GM23248 (cell line): ENCODE measurements at places on chromosomes 12 and 14.

DNA sequence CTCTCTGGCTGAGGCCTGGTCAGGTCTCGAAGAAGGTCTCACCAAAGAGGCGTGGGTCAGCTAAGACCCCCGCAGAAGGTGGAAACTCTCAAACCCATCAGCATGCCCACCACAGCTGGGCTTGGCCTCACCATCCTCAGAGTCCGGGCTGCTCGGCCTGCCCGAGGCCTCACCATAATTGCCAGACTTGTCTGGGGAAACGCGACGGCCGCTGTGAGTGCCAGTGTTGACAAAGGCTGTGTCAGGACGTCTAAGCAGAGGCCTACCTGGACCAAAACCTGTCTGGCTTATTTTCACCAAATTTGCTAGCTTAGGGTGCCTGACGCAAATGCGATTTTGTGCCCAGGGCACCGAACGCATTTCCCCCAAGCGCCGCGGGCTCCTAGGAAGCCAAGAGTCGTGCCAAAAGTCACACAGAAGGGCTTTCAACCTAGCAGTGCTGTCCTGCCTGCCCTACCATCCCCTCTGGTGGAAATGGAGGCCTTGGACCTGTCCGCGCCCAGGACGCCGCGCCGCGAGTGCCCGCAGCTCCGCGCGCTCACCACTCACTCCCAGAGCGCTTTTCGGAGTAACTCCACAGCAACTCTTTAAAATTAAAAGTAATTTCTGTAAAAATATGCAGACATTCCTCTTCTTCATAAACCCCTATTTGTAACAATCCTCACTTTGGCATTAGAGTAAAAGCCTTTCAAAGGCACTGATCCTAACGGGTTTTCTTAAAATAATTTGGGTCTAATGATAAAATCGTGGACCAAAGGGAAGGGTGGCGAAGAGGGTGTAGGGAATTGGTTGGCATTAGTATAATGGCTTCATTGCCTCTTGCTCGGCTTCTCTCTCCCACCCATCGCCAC is 1.2 kb upstream of the ALX1 start:
- no peak for DNase-seq

- no peak for DNase-seq
Observed at GRCh38 chr12:95074766-95075165, 1.3 kb upstream of the NR2C1 start.

- peak; percentile 28 for DNase-seq
Observed at GRCh38 chr14:93090826-93091555, 24.7 kb downstream of the ITPK1 start.

GRCh38 chr12:47686645-47687240 is 19.1 kb downstream of the RPAP3 start:
- DNase-seq, result peak; percentile 73

DNA sequence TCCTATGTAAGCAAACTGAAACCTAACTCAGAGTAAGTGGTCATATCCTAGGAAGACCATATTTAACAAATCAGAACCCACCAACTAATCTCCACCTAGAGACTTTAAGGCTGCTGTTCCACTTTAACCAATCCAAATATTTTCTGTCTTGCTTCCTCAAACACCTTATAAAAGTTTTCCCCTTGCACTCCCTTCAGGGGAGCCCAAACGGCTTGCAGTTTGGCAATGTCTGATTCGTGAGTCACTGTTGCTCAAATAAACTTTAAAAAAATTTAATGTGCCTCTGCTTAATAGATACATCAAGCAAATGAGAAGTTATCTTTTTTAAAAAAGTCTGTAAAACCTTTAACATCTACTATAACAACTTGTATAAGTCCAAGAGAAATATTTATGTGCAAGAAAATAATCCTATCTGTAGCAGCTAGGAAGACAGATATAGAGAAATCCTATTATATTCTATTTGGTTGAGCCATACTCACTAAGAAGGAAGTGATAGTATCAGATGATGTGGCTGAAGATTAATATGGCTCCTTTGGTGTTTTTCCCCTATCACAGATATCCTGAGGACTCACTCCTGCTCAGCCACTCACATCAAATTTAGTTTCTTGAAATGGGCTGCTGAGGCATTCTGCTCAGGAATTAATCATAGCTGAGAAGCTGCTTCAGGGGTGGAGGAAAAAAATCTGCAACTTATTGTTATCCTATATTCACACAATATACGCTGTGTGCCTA is 65.1 kb upstream of the DUSP6 start:
- peak; percentile 75 for DNase-seq

DNA sequence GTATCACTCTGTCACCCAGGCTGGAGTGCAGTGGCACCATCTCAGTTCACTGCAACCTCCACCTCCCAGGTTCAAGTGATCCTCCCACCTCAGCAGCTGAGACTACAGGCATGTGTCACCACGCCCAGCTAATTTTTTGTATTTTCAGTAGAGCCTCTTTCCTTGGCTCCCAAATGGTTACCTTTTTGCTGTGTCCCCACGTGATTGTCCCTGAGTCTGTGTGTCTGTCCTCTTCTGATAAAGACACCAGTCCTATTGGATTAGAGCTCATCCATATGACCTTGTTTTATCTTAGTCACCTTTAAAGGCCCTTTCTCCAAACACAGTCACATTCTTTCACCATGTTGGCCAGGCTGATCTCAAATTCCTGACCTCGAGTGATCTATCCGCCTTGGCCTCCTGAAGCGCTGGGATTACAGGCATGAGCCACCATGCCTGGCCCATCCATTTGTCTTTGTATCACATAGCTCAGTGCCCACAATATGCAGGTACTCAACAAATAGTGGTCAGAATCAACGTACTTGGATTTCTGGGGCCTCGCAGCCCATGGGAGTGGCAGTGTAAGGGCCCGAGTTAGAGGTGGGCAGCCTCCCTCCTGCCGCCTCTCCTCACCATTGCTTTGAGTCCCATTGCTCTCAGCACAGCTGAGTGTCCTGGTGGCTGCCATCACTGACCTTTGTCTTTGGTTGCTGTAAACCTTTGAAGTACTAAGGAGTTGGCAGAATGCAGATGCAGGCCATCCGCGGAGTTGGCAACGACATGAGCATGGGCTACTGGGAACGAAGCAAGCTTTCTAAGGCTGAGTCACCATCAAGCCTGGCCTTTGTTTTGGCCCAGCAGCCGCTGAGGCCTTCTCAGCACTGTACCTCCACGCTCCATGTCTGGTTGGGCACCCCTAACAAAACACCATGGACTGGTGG is 9.3 kb downstream of the TPCN1 start:
- DNase-seq, result no peak

GRCh38 chr12:22866406-22866805 is 241.4 kb downstream of the ETNK1 start:
- DNase-seq, result no peak

DNA sequence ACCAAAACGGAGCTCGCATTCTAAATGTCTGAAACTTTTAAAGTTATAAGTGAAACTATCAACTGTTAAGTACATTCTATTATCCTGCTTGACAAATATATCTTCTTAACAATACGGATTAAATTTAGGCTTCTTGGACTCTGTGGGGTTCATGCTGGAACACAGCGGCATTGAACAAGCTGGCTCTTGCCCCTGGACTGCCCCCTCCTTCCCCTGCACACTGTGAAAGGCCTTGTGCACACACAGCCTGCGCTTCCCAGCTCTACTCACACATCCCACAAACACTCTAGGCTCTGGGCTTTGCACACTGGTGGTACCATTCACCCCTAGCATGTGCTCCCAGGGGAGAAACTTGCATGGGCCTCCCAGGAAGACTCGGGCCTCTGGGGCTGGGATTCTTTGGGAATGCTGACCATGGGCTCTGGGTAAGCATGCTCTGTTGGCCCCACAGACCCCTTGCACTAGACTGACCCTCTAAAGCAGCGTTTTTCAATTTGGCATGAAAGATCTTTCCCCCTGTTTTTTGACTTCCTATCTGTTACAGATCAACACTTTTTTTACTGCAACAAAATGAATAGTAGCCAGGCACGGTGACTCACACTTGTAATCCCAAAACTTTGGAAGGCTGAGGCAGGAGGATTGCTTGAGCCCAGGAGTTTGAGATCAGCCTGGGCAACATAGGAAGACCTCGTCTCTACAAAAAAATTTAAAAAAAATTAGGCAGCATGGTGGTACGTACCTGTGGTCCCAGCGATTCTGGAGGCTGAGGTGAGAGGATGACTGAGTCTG is 96.2 kb upstream of the CPM start:
- DNase-seq, result peak; percentile 48

DNA sequence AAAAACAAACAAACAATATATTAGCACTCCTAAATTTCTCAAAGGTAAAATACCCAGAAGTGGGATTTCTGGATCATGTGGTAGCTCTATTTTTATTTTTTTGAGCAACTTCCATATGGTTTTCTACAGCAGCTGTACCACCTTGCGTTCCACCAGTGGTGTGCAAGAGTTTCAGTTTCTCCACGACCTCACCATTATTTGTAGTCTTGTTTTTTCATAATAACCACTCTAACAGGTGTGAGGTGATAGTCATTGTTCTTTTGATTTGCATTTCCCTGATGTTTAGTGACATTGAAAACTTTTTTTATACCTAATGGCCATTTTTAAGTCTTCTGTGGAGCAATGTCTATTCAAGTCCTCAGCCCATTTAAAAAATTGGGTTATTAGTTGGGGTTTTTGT is 127.3 kb upstream of the SLC38A2 start:
- no peak for DNase-seq

DNA sequence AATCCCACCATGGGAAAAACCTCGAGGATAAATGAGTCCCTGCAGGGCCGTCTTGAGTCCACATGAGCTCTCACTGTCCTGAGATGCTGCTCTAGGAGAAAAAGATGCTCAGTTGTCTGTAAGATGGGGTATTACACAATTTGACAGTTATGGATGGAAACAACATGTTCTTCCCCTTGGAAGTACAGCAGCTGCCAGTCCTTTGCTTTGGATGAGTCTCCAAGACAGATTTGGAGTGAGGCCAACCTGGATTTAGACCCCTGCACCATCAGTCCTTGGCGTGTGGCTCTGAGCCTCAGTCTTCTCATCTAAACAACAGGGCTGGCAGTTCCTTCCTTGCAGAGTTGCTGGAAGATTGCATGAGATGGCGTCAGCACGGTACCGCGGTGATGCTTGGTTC is 309.1 kb upstream of the FKBP4 start:
- DNase-seq, result no peak

DNA sequence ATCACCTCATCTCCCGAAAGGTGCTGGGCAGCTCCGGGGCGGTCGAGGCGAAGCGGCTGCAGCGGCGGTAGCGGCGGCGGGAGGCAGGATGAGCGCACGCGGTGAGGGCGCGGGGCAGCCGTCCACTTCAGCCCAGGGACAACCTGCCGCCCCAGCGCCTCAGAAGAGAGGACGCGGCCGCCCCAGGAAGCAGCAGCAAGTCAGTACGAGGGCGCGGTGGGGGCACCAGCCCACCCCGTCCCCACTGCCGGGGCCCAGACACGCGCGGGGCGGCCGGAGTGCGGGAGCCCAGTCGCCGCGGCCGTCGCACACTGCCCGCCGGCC is 862 bp downstream of the HMGA2 start:
- peak; percentile 77 for DNase-seq

GRCh38 chr12:71158361-71158882 is 623 bp upstream of the TSPAN8 start:
- DNase-seq, result no peak

DNA sequence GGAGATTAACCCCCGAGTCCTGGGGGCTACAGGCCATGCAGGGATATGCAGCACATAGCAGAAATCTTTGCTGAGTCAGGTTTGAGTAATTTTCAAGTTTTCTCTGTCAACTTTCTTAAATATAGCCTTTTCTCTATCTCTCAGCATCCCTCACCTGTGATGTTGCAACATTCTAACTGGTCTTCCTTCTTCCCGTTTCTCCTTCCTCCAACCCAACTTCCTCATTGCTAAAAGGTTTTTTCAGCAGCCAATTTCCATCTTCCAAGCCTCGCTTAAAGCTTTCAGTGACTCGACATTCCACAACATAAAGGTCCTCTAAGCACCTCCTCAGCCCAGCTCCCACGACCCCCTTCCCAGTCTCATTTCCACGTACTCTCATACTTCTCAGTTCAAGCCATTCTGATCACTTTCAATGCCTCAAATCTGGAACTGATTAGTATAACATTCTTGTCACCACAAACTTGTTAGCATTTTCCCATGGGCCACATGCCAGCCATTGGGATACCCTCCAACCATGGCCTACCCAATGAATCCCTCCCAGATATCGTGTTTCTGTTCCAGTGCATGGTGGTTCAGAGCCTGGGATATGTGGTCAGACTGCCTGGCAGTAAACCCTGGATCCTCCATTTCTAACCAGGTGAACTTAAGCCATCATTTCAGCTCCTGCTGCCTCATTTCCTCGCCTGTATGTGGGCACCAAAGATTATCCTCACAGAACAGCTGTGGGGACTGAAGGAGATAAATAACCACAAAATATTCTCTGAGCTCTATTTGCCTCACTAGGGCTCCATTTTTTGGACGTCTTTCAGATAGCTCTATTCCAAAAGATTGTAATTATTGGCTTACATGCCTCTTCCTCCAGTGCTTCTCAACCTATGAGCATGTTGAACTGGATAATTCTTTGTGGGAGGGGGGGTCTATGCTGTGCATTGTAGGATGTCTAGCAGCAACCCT is 65.8 kb downstream of the KCNK10 start:
- no peak for DNase-seq

DNA sequence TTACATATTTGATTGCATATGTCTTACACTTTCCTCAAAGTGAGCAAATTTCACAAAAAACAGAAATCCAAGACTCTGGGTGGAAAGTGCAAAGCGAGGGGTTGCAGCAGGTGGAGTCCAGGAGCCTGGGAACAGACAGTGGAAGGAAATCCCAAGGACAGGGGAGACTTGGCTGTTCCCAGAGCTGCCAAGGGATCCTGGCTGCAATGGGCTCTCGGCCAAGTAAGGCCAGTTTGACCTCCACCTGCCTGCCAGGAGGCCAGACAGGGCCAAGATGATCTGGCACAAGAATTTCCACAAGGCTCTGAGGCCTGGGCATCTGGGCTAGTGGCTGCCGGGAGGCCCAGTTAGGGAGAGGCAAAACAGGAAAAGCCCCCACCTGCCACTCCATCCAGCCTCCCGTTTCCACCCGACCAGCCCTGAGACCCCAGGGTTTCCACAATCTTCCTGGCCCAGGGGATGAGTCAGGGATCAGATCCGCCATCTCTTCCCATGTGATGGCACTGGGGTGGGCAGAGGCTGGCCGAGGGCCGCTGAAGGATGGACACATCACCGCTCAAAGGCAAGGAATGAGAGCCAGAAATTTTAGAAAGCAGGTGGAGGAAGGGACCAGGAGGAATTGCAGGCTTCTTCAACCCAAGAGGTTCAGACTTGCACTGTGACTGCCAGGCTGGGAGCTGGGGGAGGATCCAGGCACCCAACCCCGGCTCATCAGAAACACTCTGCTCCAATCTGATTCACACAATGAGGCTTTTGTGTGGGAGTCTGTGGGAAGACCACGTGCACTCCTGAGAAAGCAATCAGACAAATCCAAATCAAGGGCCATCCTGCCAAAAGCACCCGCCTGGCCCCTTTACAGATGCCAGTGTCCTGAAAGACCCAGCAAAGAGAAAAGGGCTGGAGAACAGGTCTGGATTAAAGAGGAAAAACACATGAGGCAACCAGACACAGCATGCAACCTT is 16.3 kb downstream of the SCARB1 start:
- peak; percentile 40 for DNase-seq

DNA sequence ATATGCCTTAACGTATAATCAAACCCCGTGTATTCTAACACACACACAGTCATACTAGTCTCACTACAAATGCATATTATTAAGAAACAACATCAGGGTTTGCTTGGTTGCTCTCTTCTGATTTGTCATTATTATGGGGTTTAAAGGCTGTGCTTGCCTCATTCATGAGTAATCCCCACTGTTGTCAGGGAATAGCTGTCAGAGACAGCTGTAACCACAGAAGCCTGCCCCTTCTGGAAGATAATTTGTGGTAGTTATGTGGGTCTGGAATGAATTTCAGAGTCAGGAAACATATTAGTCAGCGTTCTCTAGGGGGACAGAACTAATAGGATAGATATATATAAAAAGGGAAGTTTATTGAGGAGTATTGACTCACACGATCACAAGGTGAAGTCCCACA is 456.9 kb upstream of the TMEM132C start:
- peak; percentile 97 for DNase-seq

GRCh38 chr14:98792171-98792570 is 479.8 kb downstream of the BCL11B start:
- DNase-seq, result no peak
